Epithelial cell of esophagus (primary cell): ENCODE measurements at places on chromosomes 6 and 20.
A peak's percentile ranks its signal among the peaks of the same experiment; 100 is the strongest.

- DNase-seq: no peak
These were observed 46.4 kb upstream of the LAMP5 start for GRCh38 chr20:9467995-9468394.

DNA sequence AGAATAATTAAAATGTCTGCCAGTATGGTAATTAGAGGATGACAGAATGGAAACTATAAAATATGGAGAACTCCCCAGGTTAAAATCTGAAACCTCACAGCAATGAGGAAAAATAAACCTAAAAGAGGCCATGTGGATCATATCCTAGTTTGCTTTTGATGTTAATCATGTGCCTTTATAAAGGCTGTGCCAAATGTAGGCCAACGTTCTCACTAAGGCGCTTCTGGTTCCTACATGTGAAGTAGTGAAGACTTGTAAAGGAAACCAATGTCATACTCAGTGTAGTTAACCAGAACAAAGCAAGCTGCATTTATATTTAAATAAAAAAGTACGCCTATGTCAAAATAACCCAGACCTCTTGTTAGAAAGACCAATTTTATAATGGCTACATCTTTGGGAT is 113.7 kb upstream of the FAM184A start:
- no peak for DNase-seq

DNA sequence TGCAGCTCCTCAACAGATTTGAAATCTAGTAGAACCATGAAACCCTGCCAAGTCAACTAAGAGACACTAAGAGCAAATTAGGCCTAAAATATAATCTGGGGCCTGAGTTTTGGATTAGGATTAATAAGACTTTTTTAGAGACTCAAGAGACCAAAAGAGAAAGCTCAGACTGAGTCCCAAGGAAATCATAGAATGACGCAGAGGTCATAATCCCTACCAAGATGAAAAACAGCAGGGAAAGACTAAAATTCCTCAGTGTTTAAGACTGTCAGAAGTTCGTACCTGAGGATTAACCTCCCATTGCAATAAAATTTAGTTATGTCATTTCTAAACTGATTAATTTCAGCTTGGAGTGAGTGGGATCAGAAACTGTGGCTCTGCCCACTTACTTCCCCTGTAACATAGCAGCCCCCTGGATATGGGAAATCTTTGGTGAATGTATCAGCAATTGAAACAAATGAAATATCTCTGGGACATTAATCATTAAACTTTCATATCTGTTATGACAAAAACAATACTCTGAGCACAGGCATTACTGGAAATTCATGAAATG is 200.3 kb downstream of the EDN1 start:
- DNase-seq: no peak

DNA sequence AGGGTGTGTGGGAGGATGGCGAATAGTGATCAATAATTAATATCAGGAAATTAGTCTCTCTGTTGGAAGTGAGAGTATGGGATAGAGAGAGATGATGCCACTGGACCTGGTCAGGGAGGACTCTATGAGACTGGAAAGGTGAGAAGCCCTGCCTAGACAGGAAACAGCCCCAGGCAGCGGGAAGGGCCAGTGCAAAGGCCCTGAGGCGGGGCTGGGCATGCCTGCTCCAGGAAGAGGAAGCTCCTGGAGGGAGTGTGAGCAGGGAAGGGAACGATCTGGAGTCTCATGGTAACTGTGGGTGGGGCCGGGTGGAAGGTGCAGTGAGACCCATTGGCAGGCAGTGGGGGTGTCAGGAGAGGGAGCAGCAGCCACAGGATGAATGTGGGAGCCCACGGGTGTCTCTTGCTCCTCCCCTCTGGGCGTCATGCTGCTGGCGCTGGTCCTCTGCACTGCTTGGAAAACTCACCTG is 1.8 kb upstream of the CST3 start:
- DNase-seq: peak; percentile 48

- DNase-seq: peak; percentile 85
These were observed 129.4 kb upstream of the RIN2 start for GRCh38 chr20:19628570-19629134.

DNA sequence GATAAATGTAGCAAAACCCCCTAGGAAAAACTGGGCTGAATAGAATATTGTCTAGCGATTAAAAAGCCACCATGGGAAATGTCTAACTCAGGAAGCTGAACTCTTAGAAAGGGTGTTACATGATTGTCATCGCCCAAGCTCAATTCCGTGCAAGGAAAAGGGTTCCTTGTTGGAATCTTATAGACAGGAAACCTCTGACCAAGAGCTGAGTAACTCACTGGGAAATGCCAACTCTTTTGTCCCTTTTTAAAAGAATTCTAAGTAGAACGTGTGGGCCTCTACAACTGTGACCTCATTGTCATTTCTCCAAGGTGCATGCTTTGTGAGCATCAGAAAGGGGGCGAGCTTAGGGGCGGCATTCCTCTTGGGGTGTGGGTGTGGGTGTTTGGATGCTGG is 88.1 kb downstream of the SYNJ2 start:
- peak; percentile 59 for DNase-seq

DNA sequence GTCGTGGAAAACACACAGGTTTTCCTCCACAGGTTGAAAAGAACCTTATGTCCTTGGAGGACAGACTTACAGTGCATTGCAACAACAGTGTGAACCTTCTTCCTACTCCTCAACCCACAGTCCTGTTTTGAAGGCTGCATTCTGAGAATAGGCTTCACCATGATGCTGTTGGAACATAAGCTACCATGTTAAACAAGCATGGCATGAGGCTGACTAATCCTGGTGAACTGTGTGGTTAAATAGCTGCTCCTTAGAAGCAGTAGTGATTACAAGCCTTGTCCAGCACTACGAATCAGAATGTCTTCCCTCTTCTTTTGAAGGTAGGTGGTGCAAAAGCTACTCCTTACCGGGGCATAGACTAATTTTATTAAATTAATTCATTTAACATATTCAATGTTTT is 368.5 kb upstream of the EPHA7 start:
- peak; percentile 2 for DNase-seq
